ENCODE measurements at places on chromosomes 6 and 20.

DNA sequence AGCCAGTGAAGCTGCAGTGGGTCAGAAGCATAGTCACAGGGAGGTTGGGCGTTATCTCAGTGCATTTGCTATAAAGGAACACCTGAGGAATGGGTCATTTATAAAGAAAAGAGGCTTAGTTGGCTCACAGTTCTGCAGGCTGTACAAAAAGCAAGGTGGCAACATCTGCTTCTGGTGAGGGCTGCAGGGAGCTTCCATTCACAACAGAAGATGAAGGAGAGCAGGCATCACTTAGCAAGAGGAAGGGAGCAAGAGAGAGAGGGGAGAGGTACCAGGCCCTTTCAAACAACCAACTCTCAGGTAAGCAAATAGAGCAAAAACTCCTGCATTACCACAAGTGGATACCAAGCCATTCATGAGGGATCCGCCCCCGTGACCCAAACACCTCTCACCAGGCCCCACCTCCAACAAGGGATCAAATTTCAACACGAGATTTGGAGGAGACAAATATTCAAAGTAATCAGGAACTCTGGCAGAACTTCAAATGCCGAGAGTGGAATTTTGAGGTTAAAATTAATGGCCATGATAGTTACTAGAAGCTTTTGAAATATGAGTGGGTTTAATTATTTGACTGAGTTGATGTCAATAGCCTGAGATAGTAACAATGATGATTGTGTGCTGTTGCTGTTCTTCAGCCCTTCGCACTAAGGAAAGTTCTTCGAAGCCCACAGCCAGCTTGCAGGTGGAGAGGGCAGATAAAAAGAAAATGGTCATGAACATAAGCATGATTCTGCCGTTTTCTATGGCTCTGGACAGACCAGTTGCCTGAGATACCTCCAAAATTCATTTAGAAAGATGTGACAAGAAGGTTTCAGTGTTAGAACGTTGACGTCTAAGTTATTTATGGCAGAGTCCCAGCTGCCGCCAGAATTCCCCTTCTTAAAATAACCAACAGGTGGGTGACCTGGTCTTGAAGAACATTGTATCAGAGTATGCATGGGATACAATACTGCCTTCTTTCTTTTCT lies 55.3 kb upstream of the ADTRP start:
- DNase-seq: no peak

- DNase-seq: no peak
Observed at GRCh38 chr6:169949511-169950097, 198.2 kb downstream of the ERMARD start.

DNA sequence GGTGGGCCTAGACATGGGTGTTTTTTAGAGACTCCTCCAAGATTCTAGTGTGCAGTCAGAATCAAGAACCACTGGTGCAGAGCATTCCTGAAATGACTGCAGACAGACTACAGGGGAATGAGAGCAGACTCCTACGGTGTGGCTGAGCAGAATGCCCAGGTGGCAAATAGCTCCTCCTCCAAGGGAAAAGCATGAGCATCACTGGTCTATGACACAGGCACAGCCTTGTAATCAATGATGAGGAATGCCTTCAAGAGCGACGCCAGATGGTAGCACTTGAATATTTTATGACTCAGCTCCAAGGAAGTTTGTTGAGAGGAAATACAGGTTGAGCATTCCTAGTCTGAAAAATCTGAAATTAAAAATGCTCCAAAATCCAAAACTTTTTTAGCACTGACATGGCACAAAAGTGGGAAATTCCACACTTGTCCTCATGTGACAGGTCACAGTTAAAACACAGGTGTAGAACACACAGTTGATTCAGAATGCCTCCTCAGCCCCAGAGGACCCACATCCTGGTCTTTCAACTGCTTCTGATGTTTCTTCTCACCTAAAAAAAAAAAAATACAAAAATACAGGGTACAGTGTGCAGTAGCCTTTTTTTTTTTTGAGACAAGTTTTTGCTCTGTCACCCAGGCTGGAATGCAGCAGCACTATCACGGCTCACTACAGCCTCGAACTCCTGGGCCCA lies 10.6 kb upstream of the FAM8A1 start:
- DNase-seq: peak; percentile 97

- DNase-seq: no peak
Observed at GRCh38 chr6:144843701-144844100, 558.6 kb downstream of the UTRN start.

GRCh38 chr6:122548820-122549219 lies 61.4 kb upstream of the PKIB start:
- DNase-seq: no peak

GRCh38 chr6:100217225-100218012 lies 223.4 kb upstream of the MCHR2 start:
- no peak for DNase-seq

GRCh38 chr6:149079911-149080491 lies 237.5 kb upstream of the TAB2 start:
- DNase-seq: peak; percentile 54
